Thymus (tissue), 14 donors: ENCODE measurements at places on chromosomes 2 and 18. TPM values are rescaled to one million over a fixed set of nuclear protein-coding genes. Genes with fewer than 3 reads are reported as not detected.

PJVK gene
- polyA plus RNA-seq: 13.6 TPM

MRO gene
- polyA plus RNA-seq: 1.5 TPM

ALPG gene
- 0.96 TPM for polyA plus RNA-seq

CD302 gene
- polyA plus RNA-seq: 13.7 TPM

SLC23A3 gene
- polyA plus RNA-seq: 2.6 TPM

REEP1 gene
- 1.3 TPM for polyA plus RNA-seq

RESP18 gene
- polyA plus RNA-seq: 0.07 TPM

LOXL3 gene
- 1.6 TPM for polyA plus RNA-seq

TMEM169 gene
- polyA plus RNA-seq: 1.0 TPM

PIEZO2 gene
- 1.5 TPM for polyA plus RNA-seq

PRKAG3 gene
- 0.07 TPM for polyA plus RNA-seq

CCNYL1 gene
- polyA plus RNA-seq: 10.5 TPM

LTBP1 gene
- polyA plus RNA-seq: 13.3 TPM

SERPINB8 gene
- polyA plus RNA-seq: 11.2 TPM

CLEC4F gene
- 0.25 TPM for polyA plus RNA-seq

EFEMP1 gene
- 24.3 TPM for polyA plus RNA-seq

CNGA3 gene
- 0.05 TPM for polyA plus RNA-seq

GAL3ST2 gene
- 0.02 TPM for polyA plus RNA-seq

MARCHF4 gene
- polyA plus RNA-seq: 0.07 TPM

SNED1 gene
- polyA plus RNA-seq: 3.2 TPM

SERPINB11 gene
- polyA plus RNA-seq: 0.23 TPM

LIPG gene
- 1.8 TPM for polyA plus RNA-seq

G6PC2 gene
- polyA plus RNA-seq: 0.05 TPM

AQP12B gene
- polyA plus RNA-seq: 0.11 TPM

VSNL1 gene
- 1.4 TPM for polyA plus RNA-seq

CNDP1 gene
- polyA plus RNA-seq: 0.64 TPM

DPYSL5 gene
- 0.16 TPM for polyA plus RNA-seq

RETREG2 gene
- 56.0 TPM for polyA plus RNA-seq

SIX3 gene
- 0.11 TPM for polyA plus RNA-seq

PLGLB1 gene
- 25.4 TPM for polyA plus RNA-seq

FNDC4 gene
- 4.3 TPM for polyA plus RNA-seq

KLHL41 gene
- 4.7 TPM for polyA plus RNA-seq

GYPC gene
- polyA plus RNA-seq: 136 TPM

CNTNAP5 gene
- polyA plus RNA-seq: 0.02 TPM

CCDC85A gene
- 0.21 TPM for polyA plus RNA-seq

ONECUT2 gene
- 0.02 TPM for polyA plus RNA-seq

ARHGAP28 gene
- 2.6 TPM for polyA plus RNA-seq

ALK gene
- polyA plus RNA-seq: 0.21 TPM

SLC9A2 gene
- polyA plus RNA-seq: 0.75 TPM

RPL31 gene
- polyA plus RNA-seq: 8,913 TPM
